ENCODE measurements at places on chromosomes 12 and 14. TPM values are rescaled to one million over a fixed set of nuclear protein-coding genes. Genes with fewer than 3 reads are reported as not detected.
A peak's percentile ranks its signal among the peaks of the same experiment; 100 is the strongest.

DNA sequence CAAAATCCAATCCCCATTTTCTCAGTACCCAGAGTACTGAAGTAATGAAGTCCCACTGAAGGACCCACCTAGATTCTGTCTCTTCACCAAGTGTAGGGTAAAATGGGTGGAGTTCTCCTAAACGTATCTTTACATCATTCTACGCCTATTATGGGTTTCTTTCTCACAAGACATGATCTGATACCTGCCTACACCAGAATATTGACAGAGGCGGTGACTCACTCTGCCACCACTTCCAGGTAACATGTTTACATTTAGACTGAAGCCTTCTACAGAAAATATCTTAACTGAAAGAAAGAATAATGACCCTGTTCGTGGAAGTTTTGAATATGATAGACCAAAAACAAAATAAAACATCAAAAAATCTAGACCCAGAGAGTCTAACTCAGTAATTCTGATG, 89.8 kb downstream of the BTG1 start:
- no peaks in the 10 kb centered on the region for H3K36me3 ChIP-seq
- no peak overlapping the region for H3K27ac ChIP-seq
- DNase-seq: no peak
- no peak overlapping the region for H3K4me3 ChIP-seq
- H3K4me1 ChIP-seq: no peaks in the 10 kb centered on the region

The CD163L1 gene
- polyA plus RNA-seq: 0.54 TPM

DNA sequence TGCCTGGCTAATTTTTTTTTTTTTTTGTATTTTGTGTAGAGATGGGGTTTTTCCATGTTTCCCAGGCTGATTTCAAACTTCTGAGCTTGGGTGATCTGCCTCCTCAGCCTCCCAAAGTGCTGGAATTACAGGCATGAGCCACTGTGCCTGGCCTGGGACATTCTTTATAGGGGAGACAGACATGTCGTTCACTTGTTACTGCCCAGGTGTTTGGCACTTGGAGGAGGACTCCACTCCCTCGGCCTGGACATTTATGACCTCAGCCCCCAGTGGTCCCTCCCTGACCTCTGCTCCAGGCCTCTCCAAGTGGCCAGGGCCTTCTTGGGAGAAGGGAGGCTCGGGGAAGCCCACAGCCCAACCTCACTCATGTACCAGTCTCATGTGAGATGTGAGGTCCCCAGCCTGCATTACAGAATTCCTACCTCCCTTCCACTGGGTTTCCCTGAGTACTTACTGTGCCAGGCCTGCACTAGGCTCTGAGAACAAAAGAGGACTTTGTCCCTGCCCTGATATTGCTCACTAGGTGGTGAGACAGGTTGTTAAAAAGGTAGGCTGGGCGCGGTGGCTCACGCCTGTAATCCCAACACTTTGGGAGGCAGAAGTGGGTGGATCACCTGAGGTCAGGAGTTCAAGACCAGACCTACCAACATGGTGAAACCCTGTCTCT, 9.7 kb upstream of the POP5 start:
- no peak overlapping the region for H3K27ac ChIP-seq
- no peaks in the 10 kb centered on the region for H3K36me3 ChIP-seq
- no peak for DNase-seq
- no peaks in the 10 kb centered on the region for H3K4me1 ChIP-seq

The FGF23 gene
- polyA plus RNA-seq: not detected

The SMCO2 gene
- not detected for polyA plus RNA-seq

- H3K4me1 ChIP-seq: peaks cover 10% of the 10 kb centered on the region
- no peaks in the 10 kb centered on the region for H3K27me3 ChIP-seq
- H3K4me3 ChIP-seq: peak overlapping the region; percentile 76
- DNase-seq: peak; percentile 81
These were observed 601 bp downstream of the ZNF839 start for GRCh38 chr14:102320033-102320660.

DNA sequence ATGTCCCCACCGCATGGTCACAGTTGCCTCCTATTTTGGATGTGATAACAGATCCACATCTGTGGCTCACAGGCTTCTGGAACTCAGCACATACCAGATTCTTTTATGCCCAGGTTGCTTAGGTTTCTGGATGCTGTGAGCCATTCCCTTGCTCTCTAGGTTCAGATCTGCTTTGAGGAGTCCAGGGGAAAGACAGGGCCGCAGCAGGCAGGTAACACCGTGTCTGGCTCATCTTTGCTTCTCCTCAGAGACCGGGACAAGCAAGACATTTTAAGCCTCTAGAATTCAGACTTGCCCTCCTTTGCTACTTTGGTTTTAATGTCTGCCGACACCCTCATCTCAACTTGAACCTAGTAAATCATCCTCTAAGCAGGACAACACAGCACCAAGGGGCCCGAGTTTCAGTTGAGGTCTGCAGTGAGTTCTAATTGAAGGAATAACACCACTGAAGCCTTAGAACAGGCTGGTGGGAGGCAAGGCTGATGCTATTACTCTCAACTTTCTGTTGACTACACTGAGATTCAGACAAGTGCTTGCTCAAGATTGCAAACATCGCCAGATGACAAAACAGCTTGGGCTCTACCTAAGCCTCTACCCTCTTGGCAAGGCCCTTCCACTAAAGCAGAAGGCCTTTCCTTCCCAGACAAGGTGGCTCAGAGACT, 55.3 kb downstream of the MDM2 start:
- H3K27ac ChIP-seq: no peak overlapping the region
- H3K4me1 ChIP-seq: no peaks in the 10 kb centered on the region
- no peak for DNase-seq
- H3K4me3 ChIP-seq: no peak overlapping the region

- no peaks in the 10 kb centered on the region for H3K36me3 ChIP-seq
- no peaks in the 10 kb centered on the region for H3K27me3 ChIP-seq
- no peak overlapping the region for H3K27ac ChIP-seq
- DNase-seq: no peak
- H3K4me1 ChIP-seq: no peaks in the 10 kb centered on the region
These were observed 171.6 kb upstream of the PTPRQ start for GRCh38 chr12:80272387-80272915.

The FOS gene
- 303 TPM for polyA plus RNA-seq

The SDS gene
- 0.30 TPM for polyA plus RNA-seq

DNA sequence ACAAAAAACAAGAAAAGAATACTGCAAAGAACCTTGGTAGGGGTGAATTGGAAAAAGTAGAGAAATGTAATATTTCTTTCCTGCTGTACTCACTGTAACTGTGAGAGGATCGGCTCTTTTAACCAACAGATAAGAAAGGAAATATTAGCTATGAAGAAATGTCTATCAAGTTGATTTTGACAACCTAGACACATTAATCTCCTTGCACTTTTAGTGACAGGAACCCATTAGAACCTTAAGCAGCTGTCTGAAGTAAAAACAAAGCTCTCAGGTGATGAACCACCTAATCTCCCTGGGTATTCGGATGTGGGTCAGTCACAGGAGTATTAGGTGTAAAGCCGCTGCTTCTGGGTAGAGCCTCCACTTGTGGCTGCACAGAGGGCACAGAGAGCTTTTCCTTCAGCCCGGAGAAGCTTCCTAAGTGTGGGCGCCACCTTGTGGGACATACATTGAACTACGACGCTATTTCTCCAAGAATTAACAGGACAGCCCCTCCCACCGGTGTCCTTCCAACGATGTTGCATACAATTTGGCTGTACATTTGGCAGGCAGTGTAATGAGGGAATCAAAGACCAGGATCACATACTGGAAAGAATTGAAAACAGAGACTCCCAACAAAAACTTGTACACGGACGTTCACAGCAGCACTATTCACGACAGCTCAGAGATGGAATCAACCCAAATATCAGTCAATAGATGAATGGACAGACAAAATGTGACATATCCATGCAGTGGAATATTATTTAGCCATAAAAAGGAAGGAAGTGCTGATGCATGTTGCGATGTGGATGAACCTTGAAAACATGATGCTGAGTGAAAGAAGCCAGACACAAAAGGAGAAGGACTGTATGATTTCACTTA, 28.9 kb upstream of the MAPKAPK5 start:
- H3K4me1 ChIP-seq: peaks cover 3% of the 10 kb centered on the region
- no peaks in the 10 kb centered on the region for H3K27me3 ChIP-seq
- H3K27ac ChIP-seq: no peak overlapping the region
- no peaks in the 10 kb centered on the region for H3K36me3 ChIP-seq
- H3K4me3 ChIP-seq: no peak overlapping the region

Data from pancreas (tissue), 10 donors.